NCI-H1105 treated with DMSO at 0.1 percent for 48 hours (cell line): ENCODE measurements at places on chromosomes 3 and 15.

DNA sequence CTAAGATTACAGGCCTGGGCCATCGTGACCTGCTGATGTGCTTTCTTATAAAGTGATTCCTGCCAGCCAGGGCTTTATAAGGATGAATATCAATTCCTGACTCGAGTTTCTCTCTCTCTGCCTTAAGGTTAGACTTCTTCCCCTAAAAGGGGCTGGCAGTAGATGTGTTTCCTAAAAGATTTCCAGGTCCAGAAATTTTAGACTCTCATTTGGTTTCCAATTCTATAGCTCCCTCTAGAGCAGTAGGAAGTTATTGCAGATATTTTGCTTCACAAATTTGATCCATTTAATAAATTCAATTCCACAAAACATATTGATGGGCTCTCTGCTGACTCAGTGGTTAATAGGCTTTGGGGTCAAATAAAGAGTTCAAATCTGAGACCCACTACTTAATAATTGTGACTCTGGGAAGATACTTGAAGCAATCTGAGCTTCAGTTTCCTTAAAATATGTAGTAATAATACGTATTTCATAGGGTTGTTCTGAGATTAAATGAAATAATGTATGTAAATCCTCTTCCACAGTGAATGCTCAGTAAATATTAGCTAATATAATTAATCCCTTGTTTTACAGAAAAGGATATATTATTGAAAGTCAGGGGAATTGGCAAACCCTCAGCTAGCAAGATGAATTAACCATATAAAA is 2.1 kb downstream of the TRIM69 start:
- peak; percentile 3 for DNase-seq

- no peak for DNase-seq
These were observed 50.8 kb upstream of the XRN1 start for GRCh38 chr3:142498397-142499180.

DNA sequence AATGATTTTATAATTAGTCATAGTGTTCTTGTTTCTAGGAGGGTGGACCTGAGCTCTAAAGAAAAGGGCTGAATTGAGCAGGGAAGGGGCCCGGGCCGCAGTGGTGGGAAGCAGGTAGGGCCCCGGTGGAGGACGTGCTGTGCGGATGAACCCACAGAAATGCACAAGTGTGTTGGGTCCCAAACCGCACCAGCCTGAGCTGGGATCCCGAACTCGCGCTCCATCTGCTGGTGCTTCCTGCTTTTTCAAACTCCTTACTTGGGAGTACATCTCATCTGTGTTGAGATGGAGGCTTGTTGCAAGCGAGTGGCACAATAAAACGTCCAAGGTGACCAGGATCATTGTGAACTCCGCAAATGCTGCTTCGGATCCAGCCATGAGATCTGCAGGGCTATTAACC is 244.8 kb upstream of the IGF1R start:
- DNase-seq, result no peak

- no peak for DNase-seq
These were observed 571.2 kb upstream of the CFAP20DC start for GRCh38 chr3:59621037-59621436.

DNA sequence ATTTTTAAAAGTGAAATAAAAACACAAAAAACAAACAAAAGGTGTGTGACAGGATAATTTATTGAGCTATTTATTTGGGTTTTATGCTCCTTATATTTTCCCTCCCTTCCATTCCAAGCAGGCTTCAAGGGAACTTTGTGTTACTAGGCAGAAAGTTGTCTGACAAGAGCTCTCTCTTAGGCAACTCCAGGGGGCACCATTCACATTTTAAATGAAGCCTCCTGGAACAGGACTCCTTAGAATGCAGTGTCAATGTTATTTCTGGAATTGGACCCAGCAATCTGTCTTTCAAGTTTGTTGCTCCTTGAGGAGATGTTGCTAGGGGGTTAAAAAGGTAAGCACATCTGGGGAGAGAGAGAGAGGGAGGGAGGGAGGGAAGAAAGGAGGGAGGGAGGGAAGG is 5.4 kb upstream of the RFX7 start:
- DNase-seq, result no peak

- peak; percentile 73 for DNase-seq
These were observed at the start of gene FANCI for GRCh38 chr15:89243691-89244573. FANCI (plus strand) TSS chr15:89243979; CDS start chr15:89247648, 3,669 bp downstream.

- no peak for DNase-seq
These were observed 463.1 kb downstream of the TBL1XR1 start for GRCh38 chr3:176734146-176734545.

DNA sequence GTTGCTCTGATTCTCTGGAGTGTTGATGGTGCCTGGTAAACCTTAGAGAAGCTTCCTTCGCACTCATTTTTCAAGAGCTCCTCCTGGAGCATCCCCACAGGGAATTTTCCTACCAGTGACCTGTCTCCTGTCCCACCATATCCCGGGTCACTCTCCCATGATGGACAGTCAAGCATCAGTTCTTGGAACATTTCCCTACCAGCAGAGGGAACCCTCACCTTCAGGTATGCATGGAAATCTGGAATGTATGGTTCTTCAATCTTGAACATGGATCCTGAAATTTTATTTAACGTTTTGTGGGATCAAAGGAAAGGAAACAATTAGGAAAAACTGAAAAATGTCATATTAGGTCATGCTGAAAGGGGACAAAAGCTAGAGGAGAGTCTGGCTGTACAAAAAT is 153.8 kb downstream of the SPATA16 start:
- DNase-seq, result no peak

GRCh38 chr3:194089357-194090177 is 46.4 kb upstream of the HES1 start:
- no peak for DNase-seq

DNA sequence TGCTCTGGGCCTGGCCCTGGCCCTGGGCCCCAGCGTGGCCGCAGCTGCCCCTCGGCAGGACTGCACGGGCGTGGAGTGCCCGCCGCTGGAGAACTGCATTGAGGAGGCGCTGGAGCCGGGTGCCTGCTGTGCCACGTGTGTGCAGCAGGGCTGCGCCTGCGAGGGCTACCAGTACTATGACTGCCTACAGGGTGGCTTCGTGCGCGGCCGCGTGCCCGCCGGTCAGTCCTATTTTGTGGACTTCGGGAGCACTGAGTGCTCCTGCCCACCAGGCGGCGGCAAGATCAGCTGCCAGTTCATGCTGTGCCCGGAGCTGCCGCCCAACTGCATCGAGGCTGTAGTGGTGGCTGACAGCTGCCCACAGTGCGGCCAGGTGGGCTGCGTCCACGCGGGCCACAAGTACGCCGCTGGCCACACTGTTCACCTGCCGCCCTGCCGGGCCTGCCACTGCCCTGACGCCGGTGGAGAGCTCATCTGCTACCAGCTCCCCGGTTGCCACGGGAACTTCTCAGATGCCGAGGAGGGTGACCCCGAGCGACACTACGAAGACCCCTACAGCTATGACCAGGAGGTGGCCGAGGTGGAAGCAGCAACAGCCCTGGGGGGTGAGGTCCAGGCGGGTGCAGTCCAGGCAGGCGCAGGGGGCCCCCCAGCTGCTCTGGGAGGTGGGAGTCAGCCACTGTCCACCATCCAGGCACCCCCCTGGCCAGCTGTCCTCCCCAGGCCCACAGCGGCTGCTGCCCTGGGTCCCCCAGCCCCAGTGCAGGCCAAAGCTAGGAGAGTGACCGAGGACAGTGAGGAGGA is 21.7 kb downstream of the FBLN2 start:
- no peak for DNase-seq
